ENCODE measurements at places on chromosomes 2 and 18.

DNA sequence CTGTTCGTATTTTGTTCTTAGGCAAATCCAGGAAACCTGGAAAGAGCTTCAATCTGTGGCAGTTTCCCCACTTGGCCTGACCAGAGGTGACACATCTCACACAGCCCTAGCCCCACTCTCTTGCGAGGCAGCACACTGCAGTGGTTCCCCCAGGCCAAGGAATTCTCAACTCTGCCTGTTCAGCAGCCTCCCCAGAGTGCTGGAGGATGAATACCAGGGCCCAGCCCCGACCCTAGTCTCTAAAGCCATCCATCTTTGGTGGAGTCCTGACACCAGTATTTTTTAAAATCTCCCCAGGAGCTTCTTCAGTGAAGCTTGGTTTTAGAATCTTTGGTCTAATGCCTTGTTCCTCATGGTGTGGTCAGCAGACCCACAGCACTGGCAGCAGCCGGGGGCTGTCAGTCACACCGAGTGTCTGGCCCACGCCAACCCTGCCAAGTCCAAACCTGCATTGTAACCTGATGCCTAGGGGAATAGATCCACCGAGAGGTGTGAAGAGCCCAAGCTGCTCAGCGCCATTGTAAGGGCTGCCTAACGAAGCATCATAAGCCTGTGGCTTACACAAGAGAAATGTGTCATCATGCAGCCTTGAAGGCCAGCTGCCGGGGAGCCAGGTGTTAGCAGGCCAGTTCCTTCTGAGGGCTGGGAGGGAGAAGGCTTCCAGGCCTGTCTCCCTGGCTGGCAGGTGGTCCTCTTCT lies 428.7 kb upstream of the ID2 start:
- DNase-seq: no peak

DNA sequence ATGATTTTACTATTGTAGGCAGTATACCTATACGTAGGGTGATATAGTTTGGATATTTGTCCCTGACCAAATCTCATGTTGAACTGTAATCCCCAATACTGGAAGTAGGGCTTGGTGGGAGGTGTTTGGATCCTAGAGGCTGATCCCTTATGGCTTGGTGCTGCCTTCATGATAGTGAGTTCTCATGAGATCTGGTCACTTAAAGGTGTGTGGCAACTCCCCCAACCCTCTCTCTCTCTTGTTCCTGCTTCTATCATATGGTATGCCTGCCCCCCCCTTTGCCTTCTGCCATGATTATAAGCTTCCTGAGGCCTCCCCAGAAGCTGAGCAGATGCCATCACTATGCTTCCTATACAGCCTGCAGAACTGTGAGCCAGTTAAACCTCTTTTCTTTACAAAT lies 1.7 kb upstream of the SERPINB10 start:
- DNase-seq: no peak

DNA sequence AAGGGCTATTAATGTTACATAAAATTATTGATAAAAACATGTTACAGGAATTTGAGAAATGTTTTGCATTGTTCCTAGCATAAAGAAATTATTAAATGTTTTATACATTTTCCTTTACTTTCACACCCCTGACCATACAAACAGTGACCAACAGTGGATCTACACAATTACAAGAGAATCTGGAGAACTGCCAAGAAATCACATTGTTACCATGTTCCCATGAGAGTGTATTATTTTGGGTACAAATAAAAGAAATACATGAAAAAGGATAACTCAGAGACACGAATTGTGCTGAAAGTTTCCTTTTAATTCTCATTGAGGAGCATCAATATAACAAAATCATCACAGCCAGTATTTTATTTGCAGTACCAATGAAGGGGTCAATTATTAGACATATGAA lies 150.1 kb downstream of the WDPCP start:
- no peak for DNase-seq

GRCh38 chr18:21257386-21257785 lies 15.4 kb downstream of the GREB1L start:
- DNase-seq: no peak

- DNase-seq: no peak
Measured at GRCh38 chr2:174704061-174704460, 60.2 kb downstream of the CHRNA1 start.

- no peak for DNase-seq
Measured at GRCh38 chr2:208556983-208557484, 150.4 kb downstream of the PTH2R start.

- DNase-seq: no peak
Measured at GRCh38 chr18:51711298-51711889, 513.9 kb upstream of the MEX3C start.

GRCh38 chr2:122300758-122301157 lies 545.3 kb downstream of the TSN start:
- no peak for DNase-seq

GRCh38 chr2:238321467-238321866 lies 1.1 kb downstream of the TRAF3IP1 start:
- DNase-seq: no peak

GRCh38 chr18:44025421-44025820 lies 655.3 kb upstream of the SETBP1 start:
- no peak for DNase-seq

DNA sequence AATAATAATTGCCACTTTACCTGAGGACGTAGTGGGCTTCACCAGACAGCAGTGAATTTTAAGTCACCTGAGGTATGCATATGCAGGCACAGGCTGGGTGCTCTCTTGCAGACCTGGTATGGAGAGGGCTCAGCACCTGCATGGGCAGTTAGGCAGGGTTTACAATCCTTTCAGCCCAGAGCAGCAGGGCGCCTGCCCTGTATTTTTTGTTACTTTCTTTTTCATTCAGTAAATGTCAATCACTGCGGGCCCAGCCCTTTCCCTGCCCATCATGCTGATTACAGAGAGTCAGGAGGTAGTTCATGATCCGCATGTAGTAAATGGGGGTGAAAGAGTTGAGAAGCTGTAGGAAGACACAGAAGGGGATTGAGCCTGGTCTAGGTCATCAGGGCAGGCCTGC lies 147.0 kb upstream of the ALPP start:
- no peak for DNase-seq

Data from vagina (tissue), 2 donors.